K562 (cell line): ENCODE measurements at places on chromosomes 5 and 9. TPM values are rescaled to one million over a fixed set of nuclear protein-coding genes. Genes with fewer than 3 reads are reported as not detected.

CCDC192 gene
- 0.45 TPM in 1 of 2 replicates, not detected in the other for polyA plus RNA-seq

DNA sequence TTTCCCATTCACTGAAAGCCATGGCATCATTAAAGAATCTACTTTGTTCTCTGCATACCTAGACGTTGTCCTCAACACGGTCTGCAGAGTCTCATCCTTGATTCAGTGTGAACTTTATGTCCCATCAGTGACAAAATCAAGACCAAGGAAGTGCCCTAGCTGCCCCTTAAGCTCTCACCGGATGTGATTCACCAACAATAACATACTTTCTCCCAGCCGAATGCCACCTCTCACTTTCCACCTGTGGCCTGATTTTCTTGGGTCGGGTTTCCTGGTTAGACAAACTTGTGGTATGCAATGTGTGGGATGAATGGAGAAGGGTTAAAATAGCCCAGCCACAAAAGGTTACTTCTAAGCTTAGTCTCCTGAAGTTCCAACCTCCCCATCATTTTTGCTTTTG is 145.3 kb upstream of the PAPPA start:
- no peak for DNase-seq

GRCh38 chr5:23468658-23469057 is 38.8 kb upstream of the PRDM9 start:
- no peak for DNase-seq

MSX2 gene
- polyA plus RNA-seq, result not detected in 2 replicates

GRCh38 chr9:135223831-135224230 is 136.4 kb downstream of the OLFM1 start:
- DNase-seq, result no peak

DNA sequence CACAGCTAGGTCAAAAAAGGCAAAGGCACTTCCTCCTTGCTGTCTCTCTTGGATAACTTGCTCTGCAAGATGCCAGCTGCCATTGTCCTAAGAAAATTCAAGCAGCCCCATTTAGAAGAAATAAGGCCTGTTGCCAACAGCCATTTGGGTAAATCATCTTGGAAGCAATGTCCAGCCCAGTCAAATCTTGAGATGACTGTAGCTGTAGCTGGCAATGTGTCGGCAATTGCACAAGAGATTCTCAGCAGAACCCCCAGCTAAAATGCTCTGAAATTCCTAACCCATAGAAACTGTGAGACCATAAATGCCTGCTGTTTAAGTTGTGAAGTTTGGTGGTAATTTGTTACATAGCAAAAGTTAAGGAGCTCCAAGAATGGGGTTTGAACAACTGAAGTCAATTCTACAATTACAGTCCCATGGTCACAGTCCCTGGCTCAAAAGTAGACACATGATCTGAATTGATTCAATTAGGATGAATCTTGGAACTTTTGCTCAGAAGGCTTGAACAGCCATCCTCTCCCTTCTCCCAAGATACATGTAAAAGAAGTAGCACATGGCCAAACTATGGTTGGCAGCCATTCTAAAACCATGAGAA is 151.1 kb downstream of the MPDZ start:
- DNase-seq, result no peak

SCGB3A1 gene
- not detected in 2 replicates for polyA plus RNA-seq

ZNF483 gene
- polyA plus RNA-seq, result 0.19 and 0.38 TPM in 2 replicates

NSG2 gene
- not detected in 2 replicates for polyA plus RNA-seq

ADCY2 gene
- 0.01 TPM in 1 of 2 replicates, not detected in the other for polyA plus RNA-seq

GRCh38 chr9:133148199-133149129 is 15.2 kb downstream of the GBGT1 start:
- DNase-seq, result peak; percentile 52

GRCh38 chr5:12662545-12663314 is 758.5 kb upstream of the CTNND2 start:
- DNase-seq, result no peak

- DNase-seq, result no peak
Measured at GRCh38 chr9:21507483-21507790, 25.3 kb upstream of the IFNE start.

- no peak for DNase-seq
Measured at GRCh38 chr9:79809931-79810330, 238.2 kb downstream of the TLE4 start.

KLHL3 gene
- 0.19 and 0.47 TPM in 2 replicates for polyA plus RNA-seq

DNA sequence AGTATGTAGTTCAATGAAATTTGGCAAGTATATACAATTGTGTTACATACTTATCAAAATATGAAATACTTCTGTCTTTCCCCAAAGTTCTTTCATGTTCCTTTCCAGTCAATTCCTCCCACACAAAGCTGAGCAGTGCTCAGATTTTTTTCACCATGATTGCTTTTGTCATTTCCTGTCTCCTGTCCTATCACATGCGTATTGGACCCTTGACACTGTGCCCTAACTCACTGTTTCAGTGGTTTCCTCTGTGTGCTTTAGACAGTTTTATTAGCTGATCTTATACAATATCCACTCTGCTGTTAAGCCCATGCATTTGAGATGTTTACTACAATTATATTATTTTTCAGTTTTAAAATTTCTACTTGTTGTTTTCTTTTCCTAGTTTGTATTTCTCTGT is 463.6 kb upstream of the MEF2C start:
- DNase-seq, result no peak

GRCh38 chr5:158644301-158644700 is 455.4 kb downstream of the EBF1 start:
- no peak for DNase-seq

DNA sequence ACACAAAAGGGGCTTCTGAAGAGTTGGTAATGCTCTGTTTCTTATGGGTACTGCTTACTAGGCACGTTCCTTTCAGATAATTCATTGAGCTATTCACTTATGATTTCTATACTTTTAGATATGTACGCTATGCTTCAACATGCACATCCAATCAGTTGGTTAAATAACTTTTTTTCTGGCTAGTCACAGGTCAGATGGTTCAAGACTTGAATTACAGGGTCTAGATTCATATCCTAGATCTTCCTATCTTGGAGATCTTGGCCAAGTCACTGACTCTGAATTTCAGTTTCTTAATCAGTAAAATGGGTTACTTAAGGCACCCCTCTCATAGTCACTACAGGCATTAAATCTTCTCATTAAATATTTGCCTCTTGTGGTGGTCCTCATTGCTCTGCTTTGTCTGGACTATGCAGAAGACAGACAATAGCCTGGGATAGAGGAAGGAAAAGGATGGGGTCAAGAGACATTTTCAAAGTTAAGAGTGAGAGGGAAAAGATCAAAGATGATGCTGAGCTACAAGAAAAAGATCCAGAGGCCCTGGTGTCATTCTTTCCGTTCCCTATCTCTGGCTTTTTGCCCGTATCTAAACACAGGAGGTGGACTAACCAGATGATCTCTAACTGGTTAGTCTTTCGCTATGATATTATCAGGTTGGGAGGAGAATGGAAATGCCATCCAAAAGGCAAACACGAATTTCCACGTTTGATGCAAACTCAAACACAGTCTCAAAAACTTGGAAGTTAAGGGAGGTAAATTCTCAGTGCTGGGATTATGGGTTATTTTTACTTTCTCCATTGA is 1.8 kb upstream of the CCDC180 start:
- DNase-seq, result no peak

HEXB gene
- polyA plus RNA-seq, result 105 and 108 TPM in 2 replicates

GRCh38 chr9:130186051-130186450 is 13.8 kb downstream of the NCS1 start:
- DNase-seq, result no peak

- no peak for DNase-seq
Measured at GRCh38 chr5:54869691-54870090, 115.7 kb downstream of the ESM1 start.

DNA sequence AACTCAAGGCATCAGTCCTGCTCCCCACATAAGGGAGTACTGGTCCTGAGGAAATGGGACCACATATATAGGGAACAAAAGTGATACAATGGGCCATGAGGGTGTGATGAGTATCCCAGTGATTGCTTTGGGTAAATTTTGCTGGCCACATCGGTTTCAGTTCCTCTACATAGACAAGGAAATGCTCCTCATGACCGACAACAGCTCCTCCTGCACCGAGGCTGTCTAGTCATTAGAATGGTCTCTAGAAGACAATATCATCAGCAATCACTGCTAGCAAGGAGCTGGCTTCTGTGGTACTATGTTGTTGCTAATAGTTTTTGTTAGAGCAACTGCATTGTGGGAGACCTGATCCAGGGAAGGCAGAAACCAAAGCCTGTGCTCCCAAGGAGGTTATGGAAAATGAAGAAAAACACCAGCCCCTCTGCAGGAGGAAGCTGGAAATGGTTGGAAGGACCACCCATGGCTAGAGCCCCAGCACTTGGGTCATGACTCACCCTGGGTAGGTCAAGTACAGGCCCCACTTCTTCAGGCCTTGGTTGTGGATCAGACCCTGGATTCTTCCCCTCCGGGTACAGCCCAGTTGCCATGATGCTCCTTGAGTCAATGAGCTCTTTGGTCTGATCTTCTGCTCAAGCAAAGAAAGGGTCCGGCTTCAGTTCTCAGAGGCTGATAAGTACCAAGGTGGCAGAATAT is 3.4 kb upstream of the CTSL start:
- no peak for DNase-seq

C9 gene
- polyA plus RNA-seq, result not detected in 2 replicates

PCDHGB7 gene
- polyA plus RNA-seq, result not detected in 2 replicates

WNT8A gene
- polyA plus RNA-seq, result not detected in 2 replicates

DNA sequence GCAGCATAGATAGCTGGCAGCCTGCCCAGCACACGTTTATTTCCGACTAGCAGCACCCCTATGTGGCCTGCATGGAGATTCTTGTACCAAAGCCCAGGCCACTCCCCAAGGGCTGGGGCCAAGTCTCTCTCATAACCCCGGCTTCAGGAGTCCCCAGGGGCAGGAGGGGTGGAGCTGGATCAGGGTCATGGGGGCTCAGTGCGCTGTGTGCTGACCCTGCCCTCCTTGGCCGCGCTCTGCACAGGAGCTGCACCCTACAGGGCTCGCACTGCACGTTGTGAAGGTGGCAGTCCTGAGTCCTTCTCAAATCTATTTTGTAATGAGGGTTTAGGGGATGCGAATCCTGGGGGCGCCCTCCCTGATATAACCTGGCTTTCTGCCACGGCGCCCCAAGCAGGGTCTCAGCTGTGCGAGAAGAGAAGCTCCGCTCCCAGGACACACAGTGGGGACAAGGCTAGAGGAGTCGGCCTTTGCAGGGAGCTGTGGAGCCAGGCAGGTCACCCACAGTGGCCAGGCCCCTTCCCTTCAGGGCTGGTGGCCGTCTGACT is 28.6 kb downstream of the NKD2 start:
- no peak for DNase-seq

DNA sequence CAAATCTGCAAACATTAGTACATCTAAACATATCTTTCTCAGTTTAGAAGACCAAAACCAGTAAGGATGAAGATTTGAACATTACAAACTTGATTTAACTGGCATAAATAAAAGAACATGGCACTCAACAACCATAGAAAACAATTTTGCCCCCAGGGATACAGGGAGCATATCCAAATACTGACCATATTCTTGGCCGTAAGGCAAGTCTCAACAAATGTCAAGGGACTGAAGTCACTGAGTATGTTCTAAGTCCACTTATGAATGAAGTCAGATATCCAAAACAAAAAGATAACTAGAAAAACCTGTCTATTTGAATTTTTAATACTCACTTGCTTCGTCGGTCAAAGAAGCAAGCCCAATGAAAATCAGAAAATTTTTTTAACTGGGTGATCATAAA is 14.1 kb downstream of the FEM1C start:
- DNase-seq, result no peak

CERCAM gene
- 21.9 and 26.4 TPM in 2 replicates for polyA plus RNA-seq

DNA sequence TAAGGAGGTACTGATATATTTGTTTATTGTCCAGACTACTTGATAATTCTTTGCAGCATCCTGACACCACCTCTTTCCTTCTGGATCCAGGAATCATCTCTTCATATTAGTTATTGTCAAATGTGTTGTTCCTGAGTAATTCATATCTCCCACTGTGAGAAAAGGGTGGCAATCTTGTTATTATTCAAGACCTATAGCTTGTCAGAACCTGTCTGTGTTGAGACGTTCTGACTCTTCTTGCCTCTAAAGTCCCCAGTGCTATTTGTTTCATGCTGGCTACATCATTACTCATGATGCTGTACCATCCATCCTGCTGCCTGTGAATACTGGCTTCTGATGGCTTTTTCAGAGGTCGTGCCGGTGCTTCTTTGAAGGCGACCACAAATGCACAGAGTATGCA is 68.7 kb upstream of the TAF11L2 start:
- no peak for DNase-seq

GRCh38 chr9:120899490-120900068 is 22.6 kb upstream of the PHF19 start:
- DNase-seq, result no peak

ECM2 gene
- not detected in 2 replicates for polyA plus RNA-seq

GRCh38 chr5:157603333-157604190 is 28.0 kb upstream of the ADAM19 start:
- no peak for DNase-seq

- DNase-seq, result no peak
Measured at GRCh38 chr9:133959966-133960567, 32.1 kb downstream of the VAV2 start.

DNA sequence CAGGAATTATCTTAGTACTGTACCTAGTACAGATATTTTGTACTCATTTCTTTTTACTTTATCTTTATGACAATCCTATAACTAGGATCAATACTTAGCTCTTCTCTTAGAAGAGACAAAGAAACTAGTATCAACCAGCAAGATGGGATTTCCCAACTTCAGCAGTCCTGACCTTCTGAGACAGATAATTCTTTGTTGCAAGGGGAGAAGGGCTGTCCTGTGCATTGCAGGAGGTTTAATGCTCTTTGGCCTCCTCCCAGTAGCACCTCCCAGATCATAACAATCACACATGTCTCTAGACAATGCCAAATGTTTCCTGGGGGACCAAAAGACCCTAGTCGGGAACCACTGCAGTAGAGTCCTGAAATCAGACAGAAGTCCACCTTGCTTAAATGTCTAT is 424.3 kb upstream of the DMAC1 start:
- no peak for DNase-seq

IRF1 gene
- 5.9 and 6.0 TPM in 2 replicates for polyA plus RNA-seq

- DNase-seq, result no peak
Measured at GRCh38 chr9:98094316-98094715, 24.7 kb downstream of the TRIM14 start.

ZDHHC12 gene
- 31.7 TPM in 2 replicates for polyA plus RNA-seq

PCDHB13 gene
- not detected in 2 replicates for polyA plus RNA-seq

- no peak for DNase-seq
Measured at GRCh38 chr9:113993838-113994540, 84.1 kb downstream of the AMBP start.

DNA sequence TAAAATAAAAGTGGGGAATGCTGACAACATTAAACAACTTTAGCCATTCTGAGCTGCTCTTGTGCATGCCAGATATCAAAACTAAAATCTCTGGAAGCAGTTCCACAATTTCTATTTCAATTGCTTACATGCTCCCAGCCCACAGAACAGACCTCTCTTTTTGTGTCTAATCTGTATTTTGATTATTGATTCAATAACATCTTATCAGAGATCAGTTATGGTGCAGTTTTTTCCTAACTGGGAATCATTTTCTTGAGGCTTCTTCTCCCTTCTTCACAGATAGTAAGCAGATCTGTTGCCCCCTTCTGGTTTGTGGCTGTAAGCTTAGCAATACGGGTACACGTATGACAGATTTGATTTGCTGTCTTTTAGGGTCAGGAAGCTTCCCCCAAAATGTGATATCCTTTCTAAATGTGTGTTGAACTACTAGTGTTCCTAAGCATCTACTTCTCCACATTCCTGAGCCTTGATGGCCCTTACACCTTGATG is 39.4 kb downstream of the MRPS27 start:
- peak; percentile 43 for DNase-seq

- DNase-seq, result no peak
Measured at GRCh38 chr9:111362526-111362925, 32.5 kb upstream of the OR2K2 start.

ARSB gene
- 1.4 and 2.8 TPM in 2 replicates for polyA plus RNA-seq

GRCh38 chr5:77906806-77907205 is 130.7 kb upstream of the TBCA start:
- DNase-seq, result no peak

GRCh38 chr9:90909747-90910283 is 108.2 kb downstream of the SYK start:
- DNase-seq, result no peak
